ENCODE measurements at places on chromosomes 2 and 18.

GRCh38 chr2:126748929-126749518 is 93.1 kb downstream of the GYPC start:
- no peak for DNase-seq

- DNase-seq: no peak
These were observed 20.8 kb upstream of the PDK1 start for GRCh38 chr2:172535119-172535518.

- DNase-seq: no peak
These were observed 38.4 kb downstream of the ROCK1 start for GRCh38 chr18:21073180-21073579.

- no peak for DNase-seq
These were observed 39.0 kb upstream of the SLC35F5 start for GRCh38 chr2:113795405-113795920.

GRCh38 chr2:230947908-230948365 is 22.9 kb upstream of the GPR55 start:
- DNase-seq: peak; percentile 24

- DNase-seq: no peak
These were observed 10.8 kb downstream of the EMILIN2 start for GRCh38 chr18:2857491-2858131.

DNA sequence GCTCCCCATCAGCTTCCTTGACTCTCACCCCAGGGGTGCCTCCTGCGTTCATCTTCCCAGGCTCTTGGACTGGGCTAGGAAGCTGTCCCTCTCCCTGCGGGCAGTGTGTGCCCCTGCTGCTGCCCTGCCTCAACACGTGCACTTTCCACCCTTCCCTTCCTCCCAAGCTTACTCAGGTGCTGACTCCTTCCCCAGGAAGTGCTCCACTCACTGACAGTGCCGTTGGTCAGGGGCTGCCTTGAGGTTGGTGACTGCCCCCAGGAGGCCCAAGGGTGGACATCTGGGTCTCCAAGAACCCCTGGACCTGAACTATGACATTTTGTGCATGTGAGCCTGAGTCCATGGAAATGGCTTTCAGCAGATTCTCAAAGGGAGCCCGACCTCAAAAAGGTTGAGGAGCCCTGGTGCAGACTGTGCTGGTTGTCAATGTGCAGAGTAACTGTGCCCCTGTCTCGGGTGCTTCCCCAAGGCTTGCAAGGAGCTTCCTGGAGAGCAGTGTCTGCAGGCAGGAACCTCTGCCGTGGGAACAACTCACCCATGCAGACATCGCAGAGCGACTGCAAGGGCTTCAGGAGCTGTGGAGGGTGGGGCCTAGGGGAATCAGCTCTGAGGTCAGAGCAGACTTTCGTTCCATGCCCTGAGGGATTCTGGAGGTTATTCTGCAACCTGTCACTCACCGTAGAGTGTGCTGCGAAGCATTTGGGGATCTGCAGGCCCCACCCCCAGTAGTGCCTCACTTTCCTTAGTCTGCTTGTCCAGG is 116.5 kb upstream of the MCFD2 start:
- DNase-seq: no peak

DNA sequence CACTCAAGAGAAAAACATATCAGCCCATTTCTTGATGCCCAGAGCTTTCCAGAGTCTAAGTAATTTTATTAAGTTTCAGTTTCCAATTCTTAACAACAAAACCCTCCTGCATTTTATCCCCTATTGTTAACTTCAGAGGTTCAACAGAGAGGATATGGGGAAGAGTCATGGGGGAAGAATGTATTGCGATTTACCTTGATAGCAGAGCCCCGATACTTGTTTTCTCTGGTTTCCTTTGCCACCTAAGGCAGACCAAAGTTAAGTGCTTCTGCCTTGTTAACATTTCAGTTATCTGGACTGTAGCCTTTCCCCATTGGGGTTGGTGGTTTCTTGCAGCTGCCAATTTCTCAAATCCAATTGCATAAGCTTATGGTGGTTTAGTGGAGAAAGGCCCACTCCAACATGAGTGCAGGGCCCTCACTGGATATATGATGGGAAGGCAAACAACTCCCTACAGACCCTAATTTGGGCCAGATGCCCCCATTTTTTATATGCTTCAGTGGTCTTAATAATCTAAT is 82.0 kb upstream of the ITGB6 start:
- DNase-seq: no peak
